ENCODE measurements at places on chromosomes 6 and 20. TPM values are rescaled to one million over a fixed set of nuclear protein-coding genes. Genes with fewer than 3 reads are reported as not detected.
A peak's percentile ranks its signal among the peaks of the same experiment; 100 is the strongest.

DNA sequence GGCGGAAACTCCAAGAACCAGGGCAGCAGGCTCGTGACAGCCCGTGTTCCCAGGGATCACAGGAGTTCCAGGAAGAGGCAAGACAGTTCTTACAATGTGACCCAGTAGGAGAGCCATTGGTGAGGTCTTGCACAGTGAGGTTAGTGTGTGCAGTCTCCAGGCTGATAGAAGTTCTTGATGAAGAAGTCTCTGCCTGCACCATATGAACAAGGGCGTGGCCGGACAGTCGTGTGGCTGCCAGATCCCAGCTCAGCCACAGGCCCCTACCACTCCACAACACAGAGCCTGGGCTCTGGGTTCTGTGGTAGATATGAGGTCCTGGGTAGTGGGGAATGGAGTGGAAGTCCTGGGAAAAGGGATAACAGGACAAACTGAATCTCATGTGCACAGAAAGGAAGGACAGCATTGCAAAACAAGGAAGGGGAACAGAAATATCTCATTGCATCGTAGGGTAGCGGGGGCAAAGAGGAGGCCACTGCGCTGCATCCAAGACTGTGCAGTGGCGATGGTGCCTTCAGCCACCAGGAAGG is 65.2 kb downstream of the STX11 start:
- peak; percentile 21 for DNase-seq

DNA sequence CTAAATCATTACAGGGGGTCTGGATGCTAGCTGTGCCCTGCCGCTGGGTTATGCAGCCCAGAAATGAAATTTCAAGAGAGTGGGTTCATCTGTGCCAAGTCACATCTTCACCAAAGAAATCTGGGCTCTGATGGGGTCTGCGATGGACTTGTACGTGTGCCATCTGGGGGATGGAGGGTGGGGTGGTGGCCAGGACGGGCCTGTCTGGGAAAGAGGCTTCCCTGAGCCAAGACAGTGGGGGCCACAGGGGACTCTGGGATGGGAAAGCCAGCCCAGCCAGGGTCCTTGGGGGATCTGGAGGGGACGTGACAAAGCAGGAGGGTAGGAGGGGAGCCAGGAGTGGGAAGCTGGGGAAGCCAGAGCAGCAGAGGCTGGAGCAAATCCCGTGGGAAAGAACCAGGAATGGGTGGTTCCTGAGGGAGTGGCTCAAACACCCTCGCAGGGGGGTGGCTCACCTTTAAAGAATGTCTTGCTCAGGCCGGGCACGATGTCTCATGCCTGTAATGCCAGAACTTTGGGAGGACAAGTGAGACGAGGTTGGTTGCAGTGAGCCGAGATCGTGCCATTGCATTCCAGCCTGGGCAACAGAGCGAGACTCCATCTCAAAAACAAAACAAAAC is 36.3 kb upstream of the SULF2 start:
- DNase-seq, result no peak

- no peak for DNase-seq
These were observed 5.5 kb downstream of the HNF4A start for GRCh38 chr20:44361021-44361420.

DNA sequence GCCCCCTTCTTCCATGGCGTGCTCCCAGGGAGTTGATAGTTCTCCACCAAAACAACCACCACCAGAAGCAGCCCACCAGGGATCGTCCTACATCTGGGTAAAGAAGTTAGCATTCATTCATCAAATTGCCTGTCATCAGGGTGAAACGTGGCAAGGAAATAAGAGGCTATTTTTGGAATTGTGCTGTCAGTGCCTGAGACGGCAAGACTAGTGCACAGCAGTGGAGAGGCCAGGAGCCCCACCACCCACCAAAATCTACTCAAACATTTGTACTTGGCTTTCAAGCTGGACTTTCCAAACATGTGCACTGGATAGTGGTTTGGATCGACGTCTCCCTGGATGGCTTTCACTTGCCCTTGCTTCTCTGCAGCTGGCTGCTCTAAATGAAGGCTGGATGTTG is 44.8 kb downstream of the TXNDC5 start:
- DNase-seq, result no peak

GRCh38 chr20:1386323-1386722 is 6.5 kb downstream of the FKBP1A start:
- DNase-seq, result no peak

- DNase-seq, result no peak
These were observed 10.6 kb upstream of the RBBP8NL start for GRCh38 chr20:62437927-62438326.

DNA sequence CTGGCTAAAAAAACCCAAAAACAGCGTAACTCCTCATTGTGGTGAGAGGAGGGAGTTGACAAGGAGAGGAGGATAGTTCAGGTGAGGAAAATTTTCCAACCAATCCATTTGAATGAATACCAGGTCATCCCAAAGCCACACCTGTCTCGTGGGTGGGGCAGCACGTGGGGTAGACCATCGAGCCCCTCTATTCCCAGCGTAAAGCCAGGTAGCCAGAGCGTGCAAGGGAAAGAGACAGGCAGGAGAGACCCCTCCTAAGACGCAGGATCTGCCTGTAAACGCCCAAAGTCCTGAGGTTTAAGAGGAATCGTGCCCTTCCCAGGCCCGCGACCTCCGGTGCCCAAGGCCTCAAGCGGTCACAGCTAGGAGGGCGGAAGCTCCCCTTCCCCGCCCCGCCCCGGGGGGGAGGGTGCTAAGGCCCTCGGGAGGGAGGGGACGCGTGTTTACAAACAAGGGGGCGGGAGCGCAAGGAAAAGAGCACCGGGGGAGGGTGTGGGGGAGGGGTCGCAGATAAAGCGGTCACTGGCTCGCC is 712 bp downstream of the RXRB start:
- DNase-seq, result no peak

- DNase-seq, result no peak
These were observed 246.1 kb downstream of the FOXA2 start for GRCh38 chr20:22338140-22338708.

DNA sequence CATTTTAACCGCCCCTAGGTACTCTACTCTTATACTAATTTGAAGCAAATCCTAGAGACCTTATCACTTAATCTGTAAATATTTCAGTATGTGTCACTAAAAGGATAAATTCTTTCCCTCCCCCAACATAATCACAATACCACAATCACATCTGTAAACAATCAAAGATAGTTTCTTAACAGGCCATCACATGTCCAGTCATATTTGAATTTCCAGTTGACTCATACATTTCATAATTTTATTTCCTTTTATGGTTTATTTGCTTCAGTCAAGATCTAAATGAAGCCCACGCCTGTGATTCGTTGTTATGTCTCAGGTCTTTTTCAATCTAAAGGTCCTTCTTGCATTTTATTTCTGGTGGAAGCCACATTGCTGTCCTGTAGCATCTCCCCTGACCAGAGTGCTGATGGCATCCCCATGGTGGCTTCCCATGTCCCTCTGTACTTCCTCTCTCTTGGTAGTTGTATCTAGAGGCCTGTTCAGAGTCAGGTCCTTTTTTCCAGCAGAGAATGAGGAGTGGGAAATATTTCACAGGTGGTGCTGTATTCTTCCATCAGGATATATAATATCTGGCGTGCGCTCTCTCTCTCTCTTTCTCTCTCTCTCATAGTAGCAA is 128.6 kb upstream of the SLC22A23 start:
- DNase-seq, result no peak

DNA sequence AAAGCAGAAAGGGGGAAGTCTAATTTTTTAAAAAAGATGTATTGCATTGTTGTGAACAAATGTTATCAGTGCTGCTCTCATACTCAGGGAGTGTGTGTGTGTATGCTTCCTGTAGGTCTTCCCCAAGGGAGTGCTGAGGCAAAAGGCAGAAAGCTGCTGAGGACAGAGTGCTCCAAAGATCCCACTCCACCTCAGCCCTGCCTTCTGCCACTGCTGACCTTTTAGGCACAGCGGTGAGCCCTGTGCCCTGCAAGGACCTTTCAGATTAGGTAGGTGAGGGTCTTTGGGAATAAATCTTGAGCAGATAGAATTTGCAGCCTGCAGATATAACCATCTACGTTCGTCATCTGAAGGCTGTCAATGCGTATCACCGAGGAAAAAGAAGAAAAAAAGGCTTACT is 756.4 kb upstream of the MMS22L start:
- DNase-seq, result no peak

GRCh38 chr20:59082077-59082740 is 39.6 kb upstream of the PRELID3B start:
- DNase-seq, result no peak

- no peak for DNase-seq
These were observed 309.9 kb downstream of the BMP7 start for GRCh38 chr20:56956534-56956933.

- no peak for DNase-seq
These were observed 648.5 kb downstream of the TFAP2A start for GRCh38 chr6:9766240-9766915.

- no peak for DNase-seq
These were observed 400.8 kb downstream of the ARHGAP18 start for GRCh38 chr6:129309154-129309553.

DNA sequence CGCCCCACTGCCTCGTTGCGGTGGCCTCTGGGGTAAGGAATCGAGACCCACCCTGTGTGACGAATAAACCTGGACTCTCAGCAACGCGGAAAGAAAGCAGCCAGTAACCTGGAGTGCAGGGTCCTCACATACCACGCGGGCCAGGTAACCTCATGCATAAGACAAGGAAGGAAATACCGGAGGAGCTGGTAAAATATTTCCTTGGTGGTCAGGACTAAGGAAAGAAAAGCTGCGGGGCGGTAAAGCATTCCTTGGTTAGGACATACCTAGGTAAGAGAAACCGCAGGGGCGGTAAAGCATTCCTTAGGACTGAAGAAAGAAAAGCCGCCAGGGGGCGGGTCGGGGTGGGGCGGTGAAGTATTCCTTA is 80.7 kb downstream of the SYTL3 start:
- DNase-seq, result no peak

GRCh38 chr6:144140867-144141266 is 9.4 kb upstream of the STX11 start:
- DNase-seq, result no peak

DNA sequence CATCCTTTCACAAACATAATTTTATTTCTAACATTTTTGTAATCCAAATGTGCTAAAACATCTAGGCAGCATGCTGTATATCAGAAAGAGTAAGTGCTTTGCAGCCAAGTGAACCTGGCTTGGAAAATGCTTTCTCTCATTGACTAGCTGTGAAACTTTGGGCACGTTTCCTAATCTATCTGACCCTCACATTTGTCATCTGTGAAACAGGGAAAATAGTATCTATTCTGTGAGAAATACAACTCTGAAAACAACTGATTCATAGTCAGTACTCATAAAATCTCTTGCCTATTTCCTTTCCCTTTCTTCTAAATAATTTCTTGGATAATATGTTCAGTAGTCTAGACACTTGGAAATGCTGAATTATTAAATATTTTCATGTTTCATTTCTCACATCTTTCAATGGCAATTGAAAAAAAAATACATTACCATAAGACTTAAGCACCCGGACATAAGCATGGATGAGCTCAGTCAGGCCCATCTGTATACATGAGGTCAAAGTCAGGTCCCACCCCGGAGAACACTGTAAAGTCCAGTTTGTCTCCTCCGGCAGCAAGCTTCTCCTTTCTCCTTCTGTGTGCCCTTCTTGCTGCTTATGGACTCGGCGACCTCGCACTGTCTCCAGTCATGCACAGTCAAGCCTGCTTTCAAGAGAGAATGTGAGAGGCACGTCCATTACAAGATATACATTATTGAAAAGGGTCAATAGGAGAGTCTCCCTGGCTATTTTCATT is 455.0 kb upstream of the SOX4 start:
- DNase-seq, result no peak

DNA sequence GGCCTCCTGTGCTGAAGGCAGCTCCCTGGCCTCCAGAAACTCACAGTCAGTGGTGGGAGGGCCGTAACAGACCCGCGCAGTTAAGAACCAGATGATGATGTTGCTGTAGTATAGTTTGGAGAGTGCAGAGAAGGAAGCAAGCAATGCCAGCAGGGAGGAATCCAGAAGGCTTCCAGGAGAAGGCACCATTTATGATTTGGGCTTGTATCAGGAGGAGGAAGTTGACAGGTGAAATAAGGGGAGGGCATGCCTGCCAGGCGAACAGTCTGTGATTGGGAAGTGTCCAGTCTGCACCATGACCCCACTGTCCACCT is 13.3 kb upstream of the BAK1 start:
- DNase-seq, result no peak

GRCh38 chr6:63410435-63411426 is 90.9 kb upstream of the LGSN start:
- DNase-seq, result no peak

DEFB123 gene
- not detected for total RNA-seq

SOX18 gene
- total RNA-seq, result 1.6 TPM

SNAP91 gene
- 81.5 TPM for total RNA-seq

CFB gene
- 2.2 TPM for total RNA-seq

KIF6 gene
- total RNA-seq, result 2.6 TPM

ECT2L gene
- total RNA-seq, result 0.45 TPM

NFATC2 gene
- total RNA-seq, result 1.3 TPM

FBXO5 gene
- 16.1 TPM for total RNA-seq

ASIP gene
- total RNA-seq, result not detected
